Caudate nucleus (tissue), 63 donors: ENCODE measurements at places on chromosomes 2 and 18.

DNA sequence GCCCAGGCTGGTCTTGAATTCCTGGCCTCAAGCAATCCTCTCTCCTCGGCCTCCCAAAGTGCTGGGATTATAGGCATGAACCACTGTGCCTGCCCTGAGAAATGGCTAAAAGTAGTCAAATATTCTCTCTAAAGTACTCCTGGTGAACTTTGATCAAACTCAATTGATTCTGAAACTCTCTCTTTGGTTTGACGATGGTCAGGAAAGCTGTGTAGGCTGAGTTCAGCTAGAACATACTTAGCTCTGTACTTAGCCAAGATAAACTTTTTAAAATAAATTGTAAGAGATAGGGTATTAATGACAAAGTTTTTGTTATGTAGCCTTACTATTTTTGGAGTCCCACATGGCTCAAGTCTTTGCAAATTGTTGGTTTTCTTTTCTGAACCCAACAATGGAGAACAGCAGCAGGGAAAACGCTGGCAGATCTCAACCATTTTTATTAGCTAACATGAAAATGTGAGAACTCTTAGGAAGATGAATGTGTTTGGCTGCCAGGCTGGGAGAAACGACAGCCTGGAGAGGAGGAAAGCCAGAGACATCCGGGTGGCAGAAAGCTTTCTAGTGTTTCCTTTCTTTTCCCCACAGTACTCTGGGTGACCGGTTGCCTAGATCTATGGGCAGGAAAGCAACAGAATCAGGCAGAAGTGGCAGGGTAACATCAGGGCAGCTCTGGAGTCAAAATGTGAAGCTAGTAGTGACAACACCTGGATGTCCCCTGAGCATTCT, 193.0 kb upstream of the LHCGR start:
- no peak for DNase-seq

DNA sequence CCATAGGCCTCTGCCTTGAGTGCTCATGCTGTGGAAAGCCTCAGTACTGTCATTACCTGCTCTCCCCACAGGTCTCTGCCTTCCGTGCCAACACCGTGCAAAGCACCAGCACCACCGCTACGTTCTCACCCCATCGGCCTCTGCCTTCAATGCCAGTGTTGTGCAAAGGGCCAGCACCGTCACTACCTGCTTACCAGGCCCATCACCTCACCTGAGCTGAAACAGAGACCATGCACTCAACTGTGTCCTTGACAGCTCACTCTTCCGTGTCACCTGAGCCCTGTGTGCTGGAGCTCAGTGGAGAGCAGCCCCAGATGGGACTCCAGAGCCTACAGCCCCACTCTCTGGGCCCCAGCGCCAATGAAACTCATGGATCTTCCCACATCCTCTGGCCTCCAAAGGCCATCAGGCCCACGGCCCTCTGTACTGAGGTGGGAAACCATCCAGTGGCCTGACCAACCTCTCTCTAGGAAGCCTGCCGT, 62.7 kb downstream of the ZNF516 start:
- DNase-seq = no peak

DNA sequence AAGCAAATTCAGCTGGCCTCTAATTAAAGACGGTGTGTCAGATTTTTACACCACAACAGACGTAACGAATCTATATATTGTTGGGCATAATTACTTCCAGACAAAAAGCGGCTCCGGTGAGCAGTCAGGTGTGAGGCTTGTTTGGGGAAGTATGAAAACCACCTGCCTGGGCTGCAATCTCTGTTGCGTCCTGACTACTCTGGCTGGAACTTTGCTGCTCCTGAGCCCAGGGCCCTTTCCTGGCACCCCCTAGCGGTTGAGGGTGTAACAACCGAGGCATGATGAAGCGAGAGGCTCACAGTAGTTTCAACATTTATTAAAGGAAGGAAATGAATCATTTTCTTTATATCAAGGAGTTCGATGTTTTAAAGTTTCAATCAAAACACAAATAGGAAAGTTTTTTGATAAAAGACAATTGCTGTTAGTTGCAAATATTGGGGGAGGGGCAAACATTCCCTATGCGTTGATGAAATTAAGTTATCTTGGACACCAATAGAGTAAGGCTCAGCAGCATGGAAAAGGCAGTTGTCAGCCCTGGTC, 10.6 kb upstream of the ITGB6 start:
- no peak for DNase-seq

DNA sequence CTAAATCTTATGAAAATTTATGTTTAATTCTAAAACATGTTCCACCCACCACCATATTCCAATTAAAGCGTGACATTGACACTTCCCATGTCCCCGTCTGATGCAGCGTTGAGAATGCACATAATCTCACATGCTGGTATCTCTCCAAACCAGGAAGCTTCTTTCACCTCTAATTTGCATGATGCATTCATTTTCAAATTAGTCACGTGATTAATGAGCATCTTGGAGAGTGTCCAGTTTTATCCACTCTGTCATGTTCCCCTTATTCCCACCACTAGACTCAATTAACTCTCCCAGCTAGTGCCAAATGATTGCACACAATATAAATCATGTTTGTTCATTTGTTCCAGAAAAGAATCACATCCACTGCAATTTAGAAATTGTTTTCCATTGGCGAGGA, 105.8 kb downstream of the RIT2 start:
- DNase-seq = no peak

GRCh38 chr2:203869223-203870042, 1.9 kb downstream of the CTLA4 start:
- no peak for DNase-seq

- no peak for DNase-seq
Measured at GRCh38 chr2:38095079-38095995, 19.4 kb upstream of the CYP1B1 start.

DNA sequence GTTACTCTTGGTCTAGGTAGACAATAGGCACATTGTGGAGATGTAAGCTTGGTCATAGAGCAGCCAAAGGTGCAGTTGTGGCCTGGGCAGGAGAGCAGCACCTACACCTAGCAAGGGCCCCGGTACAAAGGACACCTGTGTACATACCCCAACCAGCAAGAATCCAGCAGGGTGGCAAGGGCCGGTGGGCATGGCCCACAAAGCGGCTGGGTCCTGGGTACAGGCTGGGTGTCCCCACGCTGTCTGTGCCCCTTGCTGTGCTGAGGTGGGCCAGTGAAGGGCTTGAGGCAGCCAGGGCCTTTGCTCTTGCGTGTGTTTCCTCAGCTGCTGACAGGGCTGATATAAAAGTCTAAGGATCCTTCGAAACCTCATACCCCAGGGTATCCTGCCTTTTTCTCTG, 501.8 kb downstream of the EIPR1 start:
- DNase-seq = no peak

DNA sequence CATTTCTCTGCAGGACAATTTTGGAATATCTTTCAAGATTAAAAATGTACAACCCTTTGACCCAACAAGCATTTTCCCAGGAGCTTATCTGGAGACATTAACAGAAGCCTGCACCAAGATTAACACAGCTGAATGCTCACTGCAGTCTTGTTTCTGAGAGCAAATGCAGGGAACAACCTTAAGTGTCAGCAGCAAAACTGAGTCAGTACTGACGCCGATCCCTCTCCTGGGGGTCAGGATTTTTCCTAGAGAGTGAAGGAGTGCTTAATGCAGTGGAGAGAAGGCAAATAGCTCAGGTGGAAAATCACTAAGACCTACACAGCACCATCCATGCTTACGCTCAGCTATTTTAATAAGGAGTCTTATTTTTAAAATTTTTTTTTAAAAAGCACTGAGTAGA, 42.8 kb upstream of the SGPP2 start:
- no peak for DNase-seq

DNA sequence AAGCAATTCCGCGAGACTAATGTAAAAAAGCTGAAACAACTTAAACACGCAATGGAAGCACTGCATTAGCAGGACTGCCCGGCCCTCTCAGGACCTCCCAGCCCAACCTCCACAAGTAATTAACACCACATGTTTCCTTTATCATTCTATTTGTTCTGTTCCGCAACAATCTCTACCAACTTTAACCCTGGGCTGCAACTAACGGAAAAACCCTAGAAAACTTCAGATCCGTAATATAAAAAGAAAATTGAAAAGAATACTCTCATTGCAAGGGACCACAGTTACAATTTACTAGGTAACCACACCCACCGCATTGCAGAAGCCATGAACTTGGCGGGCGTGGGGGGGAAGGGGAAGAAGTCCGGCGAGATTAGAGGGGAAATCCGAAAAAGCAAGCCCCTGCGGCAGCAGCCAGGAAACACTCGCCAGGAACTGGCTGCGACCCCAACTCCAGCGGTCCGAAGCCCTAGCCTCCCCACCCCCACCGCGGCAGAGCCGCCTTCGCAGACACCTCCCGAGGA, 1.2 kb downstream of the EPB41L3 start:
- no peak for DNase-seq

DNA sequence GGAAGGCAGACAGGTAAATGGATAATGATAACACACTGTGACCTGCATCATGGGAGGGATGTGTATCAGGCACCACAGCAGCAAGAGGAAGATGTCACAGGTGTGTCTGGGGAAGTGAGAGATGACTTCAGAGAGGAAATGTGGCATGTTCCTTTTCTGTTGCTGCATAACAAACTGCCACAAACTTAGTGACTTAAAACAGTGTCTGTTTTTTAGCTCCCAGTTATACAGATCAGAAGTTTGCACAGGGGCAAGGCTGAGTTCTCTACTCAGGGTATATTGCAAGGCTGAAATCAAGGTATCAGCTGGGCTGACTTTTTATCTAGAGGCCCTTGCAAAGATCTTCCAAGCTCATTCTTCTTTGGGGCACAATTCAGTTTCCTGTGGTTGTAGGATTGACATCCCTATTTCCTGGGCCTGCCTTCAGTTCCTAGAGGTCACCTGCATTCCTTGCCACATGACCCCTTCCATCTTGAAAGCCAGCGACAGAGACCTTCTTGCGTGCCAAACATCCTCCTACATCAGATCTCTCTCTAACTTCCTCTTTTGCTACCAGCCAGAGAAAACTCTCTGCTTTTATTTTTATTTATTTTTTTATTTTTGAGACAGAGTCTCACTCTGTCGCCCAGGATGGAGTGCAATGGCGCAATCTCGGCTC, 2.1 kb upstream of the MAP3K2 start:
- no peak for DNase-seq

GRCh38 chr2:216626168-216626874, 6.9 kb upstream of the IGFBP2 start:
- DNase-seq = no peak

DNA sequence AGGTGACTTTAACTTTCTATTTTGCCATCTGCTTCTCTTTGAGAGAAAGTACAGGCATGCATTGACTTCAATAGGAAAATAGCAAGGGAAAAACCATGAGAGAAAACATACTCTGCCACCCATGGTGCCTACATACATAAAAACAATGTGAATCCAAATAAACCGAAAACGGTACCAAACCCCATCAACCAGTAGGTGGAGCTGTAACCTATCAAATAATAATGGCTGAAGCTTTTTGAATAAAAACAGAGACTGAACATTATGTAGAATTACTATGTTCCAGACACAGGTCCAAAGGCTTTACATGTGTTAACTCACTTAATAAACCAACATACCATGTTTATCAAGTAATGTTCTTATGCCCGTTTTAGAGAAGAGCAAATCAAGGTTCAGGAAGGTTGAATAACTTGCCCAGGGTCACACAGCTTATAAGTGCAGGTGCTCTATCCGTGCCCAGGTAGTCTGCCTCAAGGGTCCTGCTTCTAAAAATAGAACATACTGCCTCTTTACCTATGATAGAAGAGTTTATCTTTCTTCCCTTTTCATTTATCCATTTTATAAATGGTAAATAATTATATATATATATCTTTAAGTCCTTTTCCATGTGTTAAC, 293.9 kb upstream of the SYT4 start:
- no peak for DNase-seq

GRCh38 chr2:150211164-150211631, 276.3 kb downstream of the RND3 start:
- no peak for DNase-seq

GRCh38 chr18:48917579-48918517, 32.9 kb downstream of the SMAD7 start:
- DNase-seq = no peak
